ENCODE measurements at places on chromosomes 1 and 21. TPM values are rescaled to one million over a fixed set of nuclear protein-coding genes. Genes with fewer than 3 reads are reported as not detected.

- no peak for DNase-seq
Observed at GRCh38 chr1:97905141-97905940, 15.5 kb downstream of the DPYD start.

GRCh38 chr1:183842795-183843144 lies 37.9 kb downstream of the RGL1 start:
- no peak for DNase-seq

- DNase-seq, result no peak
Observed at GRCh38 chr1:232589812-232590743, 39.9 kb downstream of the SIPA1L2 start.

- no peak for DNase-seq
Observed at GRCh38 chr1:56129837-56130236, 449.5 kb downstream of the PLPP3 start.

Gene CYP2J2
- total RNA-seq, result 13.6 TPM

GRCh38 chr1:195608883-195609282 lies 999.4 kb downstream of the KCNT2 start:
- DNase-seq, result no peak

DNA sequence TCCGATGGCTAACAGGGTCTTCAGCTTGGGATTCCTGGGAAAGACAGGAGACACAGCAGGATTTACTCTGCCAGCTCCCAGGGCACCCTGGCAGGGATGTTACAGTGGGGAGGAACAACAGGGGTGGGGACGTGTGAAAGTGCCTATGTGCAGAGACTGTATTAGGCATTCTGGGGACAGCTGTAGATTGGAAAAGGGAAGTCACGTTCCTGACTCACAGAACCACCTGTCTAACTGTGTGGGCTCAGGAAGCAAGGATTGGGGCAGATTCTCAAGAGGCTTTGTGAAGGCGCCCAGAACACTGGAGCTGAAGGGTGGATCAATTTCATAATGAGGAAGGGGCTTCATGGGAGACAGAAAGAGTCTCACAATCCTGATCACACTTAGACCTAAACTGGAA lies 4.4 kb downstream of the CHIT1 start:
- DNase-seq, result no peak

Gene TPR
- 117 TPM for total RNA-seq

DNA sequence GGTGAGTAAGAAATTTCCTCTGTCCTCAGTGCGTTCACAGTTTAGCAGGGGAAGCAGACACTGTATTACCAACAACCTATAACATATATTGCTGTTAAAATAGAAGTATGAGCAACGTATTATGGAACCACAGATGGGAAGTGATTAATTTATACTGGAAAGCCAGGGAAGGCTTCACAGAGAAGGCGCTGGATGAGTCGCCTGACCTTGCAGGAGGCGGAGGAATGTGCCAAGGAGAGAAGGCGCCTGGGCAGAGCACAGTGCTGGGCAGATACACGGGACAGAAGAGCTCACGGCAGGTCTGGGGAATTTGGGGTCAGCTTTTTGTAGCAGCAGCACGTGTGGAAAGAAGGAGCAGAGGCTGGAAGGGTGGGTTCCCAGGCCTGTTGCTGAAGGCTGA lies 116.3 kb downstream of the DHRS3 start:
- no peak for DNase-seq

Gene CR1L
- not detected for total RNA-seq

DNA sequence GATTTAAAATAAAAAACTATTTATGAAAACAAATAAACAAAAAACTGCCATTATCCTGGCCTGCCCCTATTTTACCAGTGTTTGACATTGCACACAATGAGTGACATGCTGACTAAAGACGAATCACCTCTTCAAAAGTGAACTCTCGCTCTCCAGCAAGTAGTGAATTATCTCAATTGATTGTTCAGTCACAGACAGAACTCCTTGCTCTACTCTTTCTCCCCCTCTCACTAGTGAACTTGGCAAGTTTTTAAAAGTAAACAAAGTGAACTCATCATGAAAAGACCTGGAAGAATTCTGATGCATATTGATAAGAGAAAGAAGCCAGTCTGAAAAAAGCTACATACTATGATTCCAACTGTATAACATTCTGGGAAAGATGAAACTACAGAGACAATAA lies 4.7 kb upstream of the C1orf52 start:
- no peak for DNase-seq
